ENCODE measurements at places on chromosomes 3 and 15.

DNA sequence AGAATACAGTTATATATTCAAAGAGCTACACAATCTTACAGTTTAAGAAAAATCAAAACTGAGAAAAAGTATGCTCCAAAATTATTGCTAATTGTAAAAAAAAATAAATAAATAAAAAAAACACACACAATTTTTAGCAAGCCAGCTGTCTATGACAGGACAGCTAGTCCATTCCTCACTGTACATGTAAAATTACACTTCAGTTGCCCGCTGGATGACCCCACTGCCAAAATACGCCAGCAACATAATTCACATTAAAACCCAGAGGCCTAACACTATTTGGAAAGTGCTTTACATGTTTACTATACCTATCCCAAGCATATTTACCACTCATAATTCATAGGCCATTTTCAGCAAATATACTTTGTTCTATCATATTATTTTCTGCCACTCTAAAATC lies 5.8 kb downstream of the MYO9A start:
- DNase-seq, result no peak

GRCh38 chr3:113802795-113803455 lies 35.7 kb upstream of the GRAMD1C start:
- no peak for DNase-seq

GRCh38 chr3:31247850-31248562 lies 284.7 kb upstream of the STT3B start:
- DNase-seq, result peak; percentile 50

GRCh38 chr3:182268711-182269110 lies 524.6 kb upstream of the ATP11B start:
- no peak for DNase-seq

GRCh38 chr3:9784965-9785364 lies 7.3 kb downstream of the TADA3 start:
- DNase-seq, result no peak

- DNase-seq, result no peak
Measured at GRCh38 chr3:106035619-106036018, 166.8 kb upstream of the CBLB start.

DNA sequence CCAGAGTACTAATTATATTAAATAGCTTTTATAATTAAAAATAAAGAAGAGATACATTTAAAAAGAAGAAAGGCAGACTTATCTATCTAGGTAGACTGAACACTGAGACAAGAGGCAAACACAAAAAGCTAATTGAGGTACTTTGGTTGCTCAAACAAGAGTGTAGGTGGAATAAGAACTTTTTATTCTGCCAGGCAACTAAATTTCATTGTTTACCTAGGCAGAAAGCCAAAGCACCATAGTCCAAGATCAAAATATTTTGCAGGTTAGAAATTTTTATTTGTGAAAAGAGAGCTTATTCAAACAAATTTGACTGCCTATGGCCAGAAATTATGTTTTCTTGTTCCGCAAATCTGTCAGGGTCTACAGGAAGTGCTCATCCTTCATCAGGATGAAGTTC lies 499.6 kb upstream of the GBE1 start:
- DNase-seq, result no peak

DNA sequence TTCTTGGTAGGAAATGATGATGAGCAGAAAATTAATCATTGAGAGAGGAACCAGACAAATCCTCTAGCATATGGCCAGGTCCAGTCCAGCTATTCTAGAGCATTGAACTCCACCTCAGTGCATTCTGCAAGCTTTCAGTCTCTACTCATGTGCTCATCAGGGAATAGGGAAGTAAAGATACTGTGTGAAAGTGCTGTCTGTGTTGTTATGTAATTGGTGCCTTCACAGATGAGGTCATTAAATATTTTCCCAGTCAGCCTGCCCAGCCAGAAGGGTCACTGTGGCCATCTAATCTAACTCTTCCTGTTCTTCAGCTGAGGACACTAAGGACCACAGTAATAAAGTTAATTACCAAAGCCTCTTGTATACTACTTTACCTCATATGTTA lies 28.2 kb downstream of the C3orf62 start:
- DNase-seq, result no peak

DNA sequence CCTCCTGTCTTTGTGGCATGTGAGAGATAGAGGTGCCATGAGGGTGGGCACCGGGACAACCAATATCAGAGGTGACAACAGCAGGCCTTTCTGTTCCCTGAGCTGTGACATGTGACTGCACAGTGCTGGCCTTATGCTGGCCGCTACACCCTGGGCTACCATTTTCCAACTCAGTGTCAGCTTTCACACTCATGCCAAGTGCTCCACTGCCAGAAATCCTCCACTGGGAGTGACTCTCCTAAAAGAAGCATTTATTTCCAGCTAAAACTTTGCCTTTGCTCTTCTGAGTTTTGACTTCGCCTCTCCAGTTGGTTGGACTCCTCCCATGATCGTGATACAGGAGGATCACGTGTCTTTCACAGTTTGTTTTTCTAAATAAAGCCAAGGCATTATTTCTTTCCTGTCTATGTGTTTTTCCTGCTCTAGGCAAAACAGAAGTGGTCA lies 31.4 kb downstream of the CA12 start:
- no peak for DNase-seq

GRCh38 chr15:87930457-87930856 lies 326.1 kb downstream of the NTRK3 start:
- no peak for DNase-seq

- peak; percentile 95 for DNase-seq
Measured at GRCh38 chr3:149299938-149300801, 33.3 kb downstream of the TM4SF18 start.

DNA sequence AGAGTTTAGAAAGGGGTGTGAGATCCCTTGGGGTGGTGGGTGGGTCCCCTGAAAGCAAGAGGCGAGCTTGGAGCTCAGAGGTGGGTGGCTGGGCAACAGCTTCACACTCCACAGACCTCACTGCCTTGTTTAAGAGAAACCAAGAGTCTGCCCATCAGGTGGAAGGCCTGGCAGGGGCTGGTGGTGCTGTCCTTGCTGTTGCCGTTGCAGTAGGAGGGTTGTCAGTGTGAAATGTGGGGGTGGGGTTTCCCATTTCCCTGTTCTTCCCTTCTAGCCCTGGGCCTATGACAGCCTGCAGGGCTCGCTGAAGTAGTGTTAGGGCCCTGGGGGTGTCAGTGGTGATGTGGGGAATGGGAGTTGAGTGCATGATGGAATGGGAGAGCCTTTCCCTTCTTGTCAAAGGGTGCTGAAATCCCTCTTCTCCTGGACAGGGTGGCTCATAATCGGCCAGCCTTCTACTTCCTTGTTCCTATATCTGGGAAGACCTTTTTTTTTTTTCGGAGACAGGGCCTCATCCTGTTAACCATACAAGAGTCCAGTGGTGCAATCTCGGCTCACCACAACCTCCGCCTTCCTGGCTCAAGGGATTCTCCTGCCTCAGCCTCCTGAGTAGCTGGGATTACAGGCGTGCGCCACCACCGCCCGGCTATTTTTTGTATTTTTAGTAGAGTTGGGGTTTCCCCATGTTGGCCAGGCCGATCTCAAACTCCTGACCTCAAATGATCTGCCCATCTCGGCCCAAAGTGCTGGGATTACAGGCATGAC lies 4.3 kb downstream of the PLEKHO2 start:
- DNase-seq, result no peak

GRCh38 chr15:98537516-98538060 lies 110.8 kb upstream of the IGF1R start:
- no peak for DNase-seq

DNA sequence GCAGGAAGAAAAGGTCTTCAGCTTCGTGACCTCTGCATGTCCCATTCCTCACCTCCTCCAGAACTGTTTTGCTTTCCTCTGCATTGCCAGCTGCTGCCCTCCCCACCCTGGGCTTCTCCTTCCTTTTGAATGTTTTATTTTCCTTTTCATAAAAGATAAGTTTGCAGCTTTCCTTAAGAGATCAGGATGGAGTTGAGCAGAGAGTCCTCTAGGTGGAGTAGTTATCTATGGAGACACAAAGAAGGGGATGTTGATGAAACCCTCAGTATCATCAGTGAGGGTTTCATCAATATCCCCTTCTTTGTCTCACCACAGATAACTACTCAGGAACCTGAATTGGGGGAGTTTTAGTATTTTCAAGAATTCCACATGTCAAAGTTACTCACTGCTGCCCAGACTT lies 19.0 kb upstream of the SLC25A36 start:
- DNase-seq, result peak; percentile 20

- no peak for DNase-seq
Measured at GRCh38 chr15:63729115-63729884, 104.4 kb downstream of the HERC1 start.

DNA sequence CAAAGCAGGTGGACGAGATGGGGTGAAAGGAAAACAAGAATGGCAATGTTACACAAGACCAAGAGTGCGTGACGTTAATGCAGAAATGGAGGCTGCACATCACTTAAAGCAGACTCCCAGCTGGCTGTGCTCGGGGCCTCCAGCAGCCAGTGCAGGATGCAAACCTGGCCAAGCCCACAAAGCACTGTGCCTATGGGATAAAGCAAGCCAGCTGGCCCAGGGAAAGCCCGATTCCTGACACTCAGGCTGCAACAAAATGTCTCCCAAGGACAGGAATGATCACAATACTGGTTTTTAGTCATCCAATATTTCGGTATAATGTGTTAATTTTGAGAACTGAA lies 86.2 kb downstream of the SEC22A start:
- DNase-seq, result no peak

GRCh38 chr15:71691458-71692417 lies 118.6 kb upstream of the NR2E3 start:
- DNase-seq, result peak; percentile 96

DNA sequence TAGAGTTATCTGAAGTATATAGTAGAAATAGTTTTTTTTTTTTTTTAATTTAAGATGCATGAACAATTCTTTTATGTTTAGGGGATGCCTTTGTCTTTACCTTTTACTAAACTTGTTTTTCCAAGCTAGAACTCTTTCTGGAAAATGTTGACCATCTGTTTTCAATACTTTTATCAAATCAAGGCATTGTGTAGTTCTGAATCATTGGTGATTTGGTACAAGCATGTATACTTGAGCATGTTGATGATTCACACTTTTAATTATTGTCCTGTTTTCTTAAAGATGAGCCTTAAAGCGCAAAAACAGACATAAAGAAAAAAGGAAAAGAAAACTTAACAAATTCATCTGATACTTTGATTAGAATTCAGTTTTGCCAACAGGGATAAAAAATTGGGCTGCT lies 28.3 kb downstream of the PDCD6IP start:
- no peak for DNase-seq

DNA sequence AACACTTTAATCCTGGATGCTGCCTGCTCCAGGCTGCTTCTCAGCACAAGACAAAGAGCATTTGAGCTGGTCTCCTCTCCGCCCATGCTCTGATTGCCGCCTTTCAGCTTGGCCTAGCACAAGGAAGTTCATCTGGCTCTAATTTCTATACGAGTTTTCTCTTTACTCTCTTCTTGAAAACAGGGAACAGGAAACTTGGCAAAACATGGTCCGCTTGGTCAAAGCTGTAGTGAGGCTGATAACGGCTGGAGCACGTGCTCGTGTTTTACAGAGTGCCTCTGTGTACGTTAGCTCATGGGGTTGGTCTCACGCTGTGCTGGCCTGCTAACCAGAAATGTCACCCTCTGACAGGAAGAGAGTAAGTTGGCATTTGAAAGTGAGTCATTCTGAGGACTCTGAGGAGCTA lies 19.2 kb downstream of the RARRES1 start:
- DNase-seq, result peak; percentile 59

GRCh38 chr15:45102226-45102625 lies 11.7 kb downstream of the DUOX2 start:
- no peak for DNase-seq

- DNase-seq, result no peak
Measured at GRCh38 chr15:38308797-38309196, 56.2 kb downstream of the SPRED1 start.

- peak; percentile 1 for DNase-seq
Measured at GRCh38 chr3:147589016-147589415, 179.9 kb downstream of the ZIC1 start.

DNA sequence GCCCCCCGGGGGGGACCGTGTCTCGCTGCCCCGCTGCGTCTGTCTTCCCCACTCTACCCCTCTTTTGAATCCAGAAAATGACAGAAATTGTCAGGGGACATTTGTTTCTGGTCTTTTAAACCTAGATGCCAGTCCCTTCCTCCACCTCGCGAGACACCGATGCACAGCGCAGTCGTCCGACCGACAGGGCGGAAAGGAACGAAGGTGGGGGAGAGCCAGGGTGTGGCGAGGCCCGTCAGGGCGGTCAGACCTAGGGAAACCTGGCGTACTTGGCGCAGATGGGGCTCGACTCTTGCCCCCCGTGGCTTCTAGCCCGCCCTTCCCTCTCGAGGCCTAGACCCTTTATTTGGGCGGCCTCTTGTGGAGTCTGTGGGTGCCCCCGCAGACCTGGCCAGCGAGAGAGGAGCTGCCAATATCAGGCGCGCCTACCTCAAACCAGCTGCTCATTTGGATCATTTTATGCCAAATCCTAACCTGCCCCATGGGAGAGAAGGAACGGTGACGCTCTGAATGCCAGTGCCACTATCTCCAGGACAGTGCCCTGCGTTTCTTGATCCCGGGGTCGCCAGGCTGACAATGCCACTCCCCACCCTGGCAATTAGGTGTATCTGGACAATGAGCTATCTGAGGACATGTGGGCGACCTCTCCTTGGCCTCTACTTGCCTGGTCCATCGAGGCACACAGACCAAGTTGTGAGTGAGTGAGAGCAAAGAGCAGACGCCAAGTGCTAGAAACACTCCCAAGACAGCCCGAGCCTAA lies 500 bp upstream of the RAB6B start:
- peak; percentile 56 for DNase-seq

GRCh38 chr15:42510258-42511006 lies 15.0 kb downstream of the SNAP23 start:
- DNase-seq, result no peak

DNA sequence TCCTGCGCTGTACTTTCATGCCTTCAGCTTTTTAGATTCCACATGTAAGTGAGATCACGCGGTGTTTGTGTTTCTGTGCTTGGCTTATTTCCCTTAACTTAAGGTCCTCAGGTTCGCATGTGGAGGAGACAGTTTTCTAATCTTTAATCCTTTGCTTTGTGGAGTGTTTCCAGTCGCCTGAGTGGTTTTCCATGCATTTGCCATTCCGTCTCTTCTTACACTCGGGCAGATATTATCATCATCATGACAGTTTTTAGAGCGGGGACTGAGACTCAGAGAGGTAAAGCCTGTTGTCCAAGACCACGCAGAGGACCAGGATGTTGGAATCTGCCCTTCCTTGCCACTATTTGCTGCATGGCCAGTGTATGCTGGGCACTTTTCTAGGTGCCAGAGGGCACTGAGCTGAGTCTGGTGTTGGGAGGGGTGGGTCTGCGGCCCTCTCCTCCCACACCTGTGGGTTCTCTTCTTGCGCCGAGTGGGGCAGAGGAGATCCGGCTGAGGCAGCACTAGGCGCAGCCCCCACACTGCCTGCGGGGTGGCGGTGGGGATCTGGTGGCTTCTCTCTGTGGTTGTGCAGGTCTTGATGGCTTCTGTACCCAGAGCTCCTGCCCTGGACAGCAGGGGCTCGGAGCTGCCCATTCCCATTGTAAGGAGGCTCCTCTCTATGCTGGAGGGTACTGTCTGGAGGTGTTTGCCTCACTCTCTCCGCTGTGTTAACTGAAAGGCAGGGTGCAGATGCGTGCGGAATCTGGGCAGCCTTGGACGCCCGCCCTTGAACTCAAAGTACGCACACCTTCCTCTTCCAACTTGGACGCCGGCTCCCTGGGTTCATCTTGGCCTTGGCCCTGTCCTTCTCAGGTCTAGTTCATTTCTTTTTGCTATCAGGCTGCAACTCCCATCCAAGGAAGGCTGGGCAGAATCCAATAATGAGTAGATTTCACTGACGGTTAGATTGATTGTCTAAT lies 156.0 kb upstream of the RGMA start:
- DNase-seq, result no peak

- no peak for DNase-seq
Measured at GRCh38 chr15:25535866-25536265, 97.0 kb upstream of the UBE3A start.
